RPMI7951 (cell line): ENCODE measurements at places on chromosomes 7 and 10.
A peak's percentile ranks its signal among the peaks of the same experiment; 100 is the strongest.

DNA sequence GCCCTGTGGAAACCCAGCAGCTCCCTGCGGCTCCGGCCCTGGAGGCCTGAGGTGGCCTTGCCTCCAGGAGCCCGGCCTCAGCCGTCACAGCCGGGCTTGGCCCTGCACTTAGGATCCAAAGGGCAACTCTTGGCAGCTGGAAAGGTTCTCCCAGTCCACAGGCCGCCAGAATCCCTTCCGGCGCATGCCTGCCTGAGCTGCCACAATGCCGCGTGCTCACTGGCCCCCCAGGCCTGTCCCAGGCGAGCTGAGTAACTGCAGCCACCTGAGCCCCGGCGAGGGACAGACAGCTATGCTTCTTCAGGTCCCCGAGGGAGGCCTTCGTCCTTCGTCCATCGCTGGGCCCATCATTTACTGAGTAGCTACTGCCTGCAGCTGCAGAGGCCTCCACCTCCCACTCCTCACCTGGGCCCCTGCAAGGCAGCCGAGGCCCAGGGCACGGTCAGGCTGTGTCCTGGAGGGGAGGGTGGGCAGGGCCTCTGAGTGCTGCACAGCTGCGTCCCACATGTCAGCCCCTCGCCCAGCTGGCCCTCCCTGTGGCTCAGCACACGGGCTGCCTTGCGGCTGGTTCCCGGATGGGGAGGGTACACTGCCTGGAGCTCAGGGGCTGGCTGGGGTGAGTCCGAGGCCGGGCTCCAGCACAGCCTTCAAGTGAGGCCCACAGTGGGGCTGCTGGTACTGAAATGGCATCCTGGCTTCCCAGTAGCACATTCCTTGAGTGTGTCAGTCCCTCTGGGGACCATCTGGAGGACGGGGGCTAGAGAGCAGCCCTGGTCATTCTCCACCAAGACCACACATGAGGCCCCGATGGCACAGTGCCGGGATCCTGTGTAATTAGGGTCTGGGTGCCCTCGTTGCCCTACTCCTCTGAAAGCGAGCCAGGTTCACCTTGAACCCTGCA, 172.5 kb downstream of the ELFN1 start:
- peak; percentile 97 for DNase-seq

- DNase-seq, result no peak
Measured at GRCh38 chr10:15252396-15252795, 83.9 kb upstream of the NMT2 start.

GRCh38 chr7:150805864-150806263, 5.3 kb downstream of the TMEM176A start:
- DNase-seq, result no peak

DNA sequence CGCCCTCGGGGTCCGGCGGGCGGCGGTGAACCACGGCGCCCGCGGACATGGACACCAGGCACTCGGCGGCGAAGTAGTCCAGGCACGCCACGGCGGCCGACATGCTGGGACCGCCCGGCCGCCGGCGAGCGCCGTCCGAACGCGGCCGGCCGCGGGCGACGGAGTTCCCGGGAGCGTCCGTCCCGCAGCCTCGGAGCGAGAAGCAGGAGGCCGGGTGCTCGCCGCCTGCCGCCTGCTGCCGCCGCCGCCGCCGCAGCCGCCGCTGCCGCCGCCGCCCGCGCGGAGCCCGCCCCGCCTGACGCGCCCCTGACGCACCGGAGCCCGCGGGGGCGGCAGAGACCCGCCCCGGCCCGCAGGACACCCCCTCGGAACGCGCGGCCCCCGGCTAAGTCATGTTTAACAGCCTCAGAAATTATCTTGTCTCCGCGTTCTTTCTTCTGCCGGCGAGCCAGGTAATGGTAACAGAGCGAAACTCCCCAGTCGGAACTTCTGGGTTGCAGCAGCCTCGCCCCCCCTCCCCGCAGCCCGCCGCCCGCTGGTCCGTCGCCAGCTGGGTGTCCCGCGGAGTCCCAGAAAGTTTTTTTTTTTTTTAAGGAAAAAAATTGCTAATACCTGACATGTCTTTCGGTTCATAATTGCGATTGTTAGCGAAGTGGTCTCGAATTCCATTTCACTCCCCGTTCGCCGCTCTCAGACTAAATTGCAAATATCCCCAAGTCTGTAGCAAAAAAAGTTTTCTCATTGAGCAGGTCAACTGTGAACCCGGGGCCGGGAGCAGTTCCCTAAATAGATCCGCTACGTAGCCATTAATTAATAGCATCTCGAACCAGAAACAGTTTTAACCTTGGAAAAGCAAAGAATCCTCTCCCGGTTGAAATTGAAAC, at the start of gene KLF14:
Gene KLF14, minus strand, starts transcription at position 277 of the 884 bp plus-strand sequence. Its CDS starts 174 bp downstream, at position 103.
- peak; percentile 33 for DNase-seq

DNA sequence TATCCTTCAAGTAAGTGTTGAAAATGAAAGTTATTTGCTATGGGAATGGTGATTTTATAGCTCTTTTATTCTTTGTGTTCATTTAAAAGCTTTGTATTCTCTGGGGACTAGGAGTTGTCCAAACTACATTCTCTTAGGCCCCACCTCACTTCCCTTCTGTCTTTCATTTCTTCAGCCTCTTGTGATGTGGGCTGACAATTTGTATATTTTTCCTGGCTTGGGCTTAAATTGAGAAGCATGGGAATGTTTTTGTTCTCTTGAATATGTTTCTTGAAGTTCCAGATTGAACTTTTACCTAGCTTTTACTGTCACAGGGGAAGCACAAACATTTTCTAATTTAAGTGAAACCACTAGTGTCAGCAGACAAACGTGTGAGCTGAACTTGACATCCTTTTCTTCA, 27.9 kb downstream of the BBS9 start:
- DNase-seq, result no peak

- DNase-seq, result no peak
Measured at GRCh38 chr7:73631558-73631957, 7.2 kb upstream of the MLXIPL start.
